ENCODE measurements at places on chromosomes 7 and 10. TPM values are rescaled to one million over a fixed set of nuclear protein-coding genes. Genes with fewer than 3 reads are reported as not detected.

The CH25H gene
- total RNA-seq: not detected

DNA sequence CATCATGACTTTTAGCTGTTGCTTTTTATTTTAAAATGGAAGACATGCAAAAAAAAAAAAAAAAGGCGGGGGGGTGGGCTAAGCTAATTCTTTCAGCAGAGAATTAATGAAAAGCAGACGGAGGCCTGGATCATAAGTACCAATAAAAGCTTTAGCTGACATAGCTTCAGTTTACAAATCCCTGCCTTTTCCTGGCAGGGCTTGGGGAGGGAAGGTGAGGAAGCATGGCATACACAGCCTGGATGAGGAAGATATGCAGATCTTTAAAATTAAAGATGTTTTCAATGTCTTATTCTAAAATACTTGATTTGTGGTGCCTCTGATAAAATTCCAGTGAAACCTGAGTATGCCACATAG lies 57.0 kb downstream of the ICA1 start:
- no peak for DNase-seq

GRCh38 chr7:105133358-105133757 lies 119.4 kb downstream of the KMT2E start:
- DNase-seq: no peak

DNA sequence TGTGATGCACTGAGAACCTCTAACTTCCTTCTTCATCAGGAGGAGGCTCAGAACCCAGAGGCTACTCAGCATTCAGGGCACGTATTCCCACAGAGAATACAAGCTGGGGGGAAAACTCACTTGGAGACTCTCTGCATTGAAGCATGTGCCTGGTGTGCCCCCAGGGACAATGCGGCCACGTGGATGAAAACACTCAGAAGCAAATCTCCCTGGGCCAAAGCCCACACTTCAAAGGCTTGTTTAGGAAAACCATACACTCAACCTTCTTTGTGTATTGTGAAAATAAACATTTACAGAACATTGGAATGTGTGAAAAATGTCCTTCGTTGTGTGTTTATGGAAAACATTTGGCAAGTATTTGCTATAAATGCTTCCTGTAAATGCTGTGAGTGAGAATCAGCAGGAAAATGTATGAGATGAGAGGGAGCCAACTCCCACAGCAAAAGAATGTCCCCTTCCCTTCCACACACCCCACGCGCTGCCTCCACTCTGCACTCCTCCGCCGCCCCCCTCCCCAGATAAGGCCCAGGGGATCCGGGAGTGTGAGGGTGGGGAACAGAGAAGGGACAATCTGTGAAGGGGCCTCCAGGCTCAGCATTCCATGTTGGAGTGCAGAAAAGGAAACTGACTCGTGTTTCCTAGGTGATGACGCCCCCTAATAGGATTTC lies 339.5 kb downstream of the ELMO1 start:
- DNase-seq: no peak

DNA sequence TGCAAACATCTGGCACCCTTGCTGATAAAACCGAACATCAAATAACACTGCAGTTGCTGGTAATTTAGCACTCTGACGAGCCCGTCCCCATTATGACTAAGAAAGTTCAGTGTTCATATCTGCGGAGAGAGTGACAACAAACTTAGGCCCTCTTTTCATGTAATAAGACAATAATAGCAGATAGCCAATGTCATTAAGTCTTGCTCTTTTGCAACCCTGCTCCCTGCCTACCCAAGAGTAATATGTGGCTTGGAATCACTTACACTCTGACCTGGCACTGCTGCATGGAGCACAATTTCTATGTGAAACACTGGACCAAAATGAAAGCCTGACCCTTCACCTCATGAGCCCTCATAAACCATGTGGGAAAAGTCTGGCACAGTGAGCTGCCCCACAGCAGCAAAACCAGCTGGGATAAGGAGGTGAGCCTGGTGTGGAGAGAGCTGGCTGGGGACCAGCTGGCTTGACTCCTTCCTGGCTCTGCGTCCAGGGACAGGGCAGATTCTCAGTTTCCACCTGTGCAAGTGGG lies 86.5 kb downstream of the HIPK2 start:
- DNase-seq: no peak

The RET gene
- total RNA-seq: 0.13 TPM

The GRM3 gene
- total RNA-seq: not detected

DNA sequence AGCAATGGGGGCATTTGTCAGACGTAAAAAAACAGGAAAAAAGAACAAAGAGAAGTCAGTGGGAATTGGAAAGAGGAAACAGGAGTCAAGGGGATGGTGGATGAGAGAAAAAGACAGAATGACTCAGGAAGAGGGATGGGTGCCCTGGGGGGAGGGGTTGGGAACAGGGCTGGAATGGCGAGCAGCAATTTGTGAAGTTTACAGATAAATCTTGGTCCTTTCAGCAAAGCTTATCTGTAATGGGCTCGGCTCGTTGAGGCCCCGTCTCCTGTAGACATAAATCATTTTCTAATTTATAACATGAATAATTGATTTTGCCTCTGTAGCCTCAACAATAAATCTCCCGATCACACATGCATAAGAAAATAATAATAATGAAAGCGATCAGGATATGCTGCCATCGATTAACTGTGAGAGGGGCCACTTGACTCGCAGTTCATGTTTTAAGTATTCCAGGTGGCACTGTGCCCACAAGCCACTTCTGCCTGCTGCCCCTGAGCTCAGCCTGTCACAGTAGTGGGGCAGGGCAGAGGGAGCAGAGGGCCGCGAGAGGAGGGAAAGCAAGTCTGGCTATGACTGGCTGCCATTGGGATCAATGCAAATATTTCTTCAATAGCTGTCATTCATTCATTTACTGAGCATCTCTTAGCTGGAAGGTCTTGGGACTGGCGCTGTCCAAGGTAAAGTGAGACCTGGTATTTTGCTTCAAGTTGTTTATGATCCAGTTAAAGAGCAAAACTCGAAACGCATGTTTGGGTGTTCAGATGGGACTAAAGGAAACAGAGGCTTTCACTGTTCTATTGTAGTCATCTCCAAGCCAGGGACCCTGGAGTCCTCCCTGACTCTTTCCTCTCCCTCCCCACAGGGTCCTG lies 47.4 kb upstream of the R3HCC1L start:
- no peak for DNase-seq

DNA sequence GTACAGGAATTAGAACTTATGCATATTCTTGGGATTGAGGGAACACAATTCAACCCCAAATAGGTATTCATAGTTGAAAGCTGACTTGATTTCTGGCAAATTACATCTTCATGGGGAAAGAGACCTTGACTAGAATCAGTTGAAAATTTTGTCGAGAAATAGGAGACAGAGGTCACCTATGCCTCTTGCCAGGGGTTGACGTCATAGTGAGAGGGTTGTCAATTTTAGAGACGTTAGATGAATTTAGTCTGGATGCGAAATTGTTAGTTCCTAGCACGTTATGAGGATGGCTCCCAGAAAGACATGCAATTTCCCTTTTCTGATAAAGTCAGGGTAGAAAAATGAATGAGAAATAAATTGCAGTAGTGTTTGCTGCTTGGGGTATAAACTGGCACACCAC lies 59.3 kb downstream of the SEC61G start:
- no peak for DNase-seq

- DNase-seq: no peak
These were observed 10.2 kb upstream of the SLC25A28 start for GRCh38 chr10:99630433-99630832.

The PIK3AP1 gene
- total RNA-seq: 6.9 TPM

- no peak for DNase-seq
These were observed 88.8 kb downstream of the SEMA3C start for GRCh38 chr7:80830010-80830409.

- no peak for DNase-seq
These were observed 37.5 kb upstream of the OCM2 start for GRCh38 chr7:98027342-98028033.

GRCh38 chr7:15555381-15555859 lies 6.4 kb downstream of the AGMO start:
- no peak for DNase-seq

GRCh38 chr10:7388602-7389001 lies 22.2 kb downstream of the SFMBT2 start:
- peak; percentile 34 for DNase-seq

The SVOPL gene
- total RNA-seq: not detected

DNA sequence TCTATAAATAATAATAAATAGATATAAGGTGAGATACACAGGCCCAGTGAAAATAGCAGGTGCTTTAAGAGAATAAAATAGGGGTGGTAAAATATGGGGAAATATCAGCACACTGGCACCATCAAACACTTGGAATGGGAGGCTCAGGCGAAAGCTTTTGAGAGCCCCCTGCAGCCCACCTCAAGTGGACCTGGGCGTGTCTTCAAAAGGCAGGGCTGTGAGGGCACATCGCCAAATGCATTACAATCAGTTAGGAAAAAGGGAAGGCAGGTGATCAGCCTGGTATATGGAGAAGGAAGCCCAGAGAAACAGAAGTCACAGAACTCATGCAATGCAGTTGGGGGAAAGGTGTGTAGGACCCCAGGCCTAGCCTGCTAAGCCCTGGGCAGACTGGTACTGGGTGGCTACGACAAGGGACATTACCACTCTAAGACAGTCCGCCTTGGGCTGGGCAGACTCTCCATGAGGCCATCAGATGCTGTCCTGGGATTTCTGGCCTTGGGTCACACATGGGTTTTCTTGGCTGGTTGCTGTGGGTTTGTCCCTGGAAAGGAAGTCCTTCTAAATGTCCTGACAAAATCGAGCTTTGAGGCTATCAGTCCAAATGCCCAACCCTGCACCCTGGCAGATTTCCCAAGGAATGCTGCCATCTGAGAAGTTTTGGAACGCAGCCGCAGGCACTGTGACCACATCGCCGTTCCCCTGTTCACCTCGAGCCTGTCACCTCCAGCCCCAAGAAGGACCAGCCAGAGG lies 330.6 kb downstream of the GRID1 start:
- DNase-seq: no peak

- DNase-seq: no peak
These were observed 181.9 kb upstream of the VSTM2A start for GRCh38 chr7:54360075-54360840.

- no peak for DNase-seq
These were observed 85.6 kb upstream of the KDM7A start for GRCh38 chr7:140262242-140262903.

- no peak for DNase-seq
These were observed 27.7 kb downstream of the CCM2 start for GRCh38 chr7:45027774-45028114.

GRCh38 chr7:28539289-28539981 lies 127.1 kb downstream of the CREB5 start:
- DNase-seq: no peak

DNA sequence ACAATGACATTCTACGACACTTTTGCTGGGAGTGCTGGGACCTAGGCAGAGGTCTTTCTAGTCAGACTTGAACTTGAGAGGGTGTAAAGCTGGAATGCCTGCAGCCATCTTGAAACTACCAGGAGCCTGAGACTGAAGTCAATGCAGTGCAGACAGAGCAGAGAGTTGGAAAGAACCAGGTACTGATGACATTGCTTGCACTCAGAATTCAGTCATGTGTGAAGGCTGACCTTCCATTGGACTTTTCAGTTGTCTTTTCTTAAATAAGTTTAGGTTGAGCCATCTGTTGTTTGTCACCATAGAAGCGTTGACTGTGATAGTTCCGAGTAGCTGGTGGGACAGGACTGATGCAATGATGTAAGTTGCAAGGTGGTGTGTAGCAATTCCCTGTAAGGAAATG lies 3.1 kb upstream of the PLPP4 start:
- DNase-seq: no peak

- DNase-seq: no peak
These were observed 59.7 kb downstream of the MACC1 start for GRCh38 chr7:20157456-20157855.

The SFR1 gene
- 12.0 TPM for total RNA-seq

GRCh38 chr7:156656598-156656997 lies 16.0 kb downstream of the RNF32 start:
- no peak for DNase-seq

- no peak for DNase-seq
These were observed 405.0 kb downstream of the DNAJB9 start for GRCh38 chr7:108974641-108975040.

GRCh38 chr7:112069879-112070321 lies 136.3 kb downstream of the DOCK4 start:
- DNase-seq: no peak

The PPP1R3A gene
- not detected for total RNA-seq

GRCh38 chr10:123262456-123262855 lies 108.3 kb downstream of the BUB3 start:
- no peak for DNase-seq

The LRRTM3 gene
- not detected for total RNA-seq

The GHRHR gene
- not detected for total RNA-seq

The DOCK1 gene
- 0.53 TPM for total RNA-seq

GRCh38 chr7:27115221-27116026 lies 12.9 kb upstream of the HOXA2 start:
- DNase-seq: no peak

DNA sequence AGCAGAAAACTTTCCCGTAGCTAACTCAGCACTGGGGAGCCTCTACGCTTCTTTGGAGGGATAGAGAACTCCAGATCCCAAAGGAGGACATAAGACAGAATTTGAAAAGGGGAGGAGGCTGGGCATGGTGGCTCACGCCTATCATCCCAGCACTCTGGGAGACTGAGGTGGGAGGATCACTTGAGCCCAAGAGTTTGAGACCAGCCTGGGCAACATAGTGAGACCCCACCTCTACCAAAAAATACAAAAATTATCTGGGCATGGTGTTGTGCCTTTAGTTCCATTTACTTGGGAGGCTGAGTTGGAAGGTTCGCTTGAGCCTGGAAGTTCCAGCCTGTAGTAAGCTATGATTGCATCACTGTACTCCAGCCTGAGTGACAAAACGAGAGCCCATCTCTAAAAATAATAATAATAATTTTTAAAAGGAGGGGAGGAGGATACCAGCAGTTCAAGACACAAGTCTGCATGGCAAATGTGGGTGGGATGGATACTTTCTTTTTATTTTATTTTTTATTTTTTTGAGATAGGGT lies 165.9 kb upstream of the SH2B2 start:
- no peak for DNase-seq

DNA sequence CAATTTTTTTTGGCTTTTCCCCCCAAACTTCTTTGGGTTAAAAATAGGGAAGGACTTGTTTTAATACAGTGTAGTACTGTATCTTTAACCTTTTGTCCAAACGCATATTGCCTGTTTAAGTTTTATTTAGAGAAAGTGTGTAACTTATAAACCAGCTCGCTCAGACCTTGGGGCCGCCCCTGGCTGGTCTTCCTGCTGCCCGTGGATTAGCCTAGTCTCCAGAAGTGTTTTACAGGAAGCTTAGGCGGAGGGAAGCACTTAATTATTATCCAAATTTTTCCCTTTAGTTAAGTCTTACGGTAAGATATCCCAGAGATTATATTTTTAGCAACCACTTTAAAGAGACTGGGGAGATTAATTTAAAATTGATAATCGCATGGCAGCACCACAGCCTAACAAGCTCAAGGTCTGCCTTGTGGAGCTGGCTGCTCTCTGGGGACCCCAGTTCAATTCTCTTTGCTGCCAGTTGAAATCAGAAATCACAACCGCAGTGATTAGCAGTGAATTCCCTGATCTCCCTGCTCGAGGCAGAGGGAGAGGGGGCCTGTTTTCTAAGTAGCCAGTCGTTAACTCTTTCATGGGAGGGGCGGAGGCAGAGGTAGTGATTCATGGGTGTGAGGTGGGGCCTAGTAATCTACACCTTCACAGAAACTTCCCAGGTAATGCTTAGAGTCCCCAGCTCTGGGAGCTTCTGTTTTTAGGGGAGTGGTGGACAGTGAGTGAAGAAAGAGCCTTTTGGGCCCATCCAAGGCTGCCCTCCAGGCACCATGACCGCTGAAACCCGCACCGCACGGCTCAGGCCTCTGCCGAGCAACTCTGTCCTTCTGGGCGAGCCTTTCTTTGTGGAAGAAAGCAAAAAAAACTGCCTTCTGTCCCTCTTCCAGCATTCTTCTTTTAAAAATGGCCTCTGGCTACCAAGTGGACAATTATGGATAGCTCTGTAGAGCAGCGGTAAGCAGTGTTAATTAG lies 548.7 kb upstream of the GALNT17 start:
- no peak for DNase-seq

The UPK3BL1 gene
- 18.9 TPM for total RNA-seq
